ENCODE measurements at places on chromosomes 16 and 17.

DNA sequence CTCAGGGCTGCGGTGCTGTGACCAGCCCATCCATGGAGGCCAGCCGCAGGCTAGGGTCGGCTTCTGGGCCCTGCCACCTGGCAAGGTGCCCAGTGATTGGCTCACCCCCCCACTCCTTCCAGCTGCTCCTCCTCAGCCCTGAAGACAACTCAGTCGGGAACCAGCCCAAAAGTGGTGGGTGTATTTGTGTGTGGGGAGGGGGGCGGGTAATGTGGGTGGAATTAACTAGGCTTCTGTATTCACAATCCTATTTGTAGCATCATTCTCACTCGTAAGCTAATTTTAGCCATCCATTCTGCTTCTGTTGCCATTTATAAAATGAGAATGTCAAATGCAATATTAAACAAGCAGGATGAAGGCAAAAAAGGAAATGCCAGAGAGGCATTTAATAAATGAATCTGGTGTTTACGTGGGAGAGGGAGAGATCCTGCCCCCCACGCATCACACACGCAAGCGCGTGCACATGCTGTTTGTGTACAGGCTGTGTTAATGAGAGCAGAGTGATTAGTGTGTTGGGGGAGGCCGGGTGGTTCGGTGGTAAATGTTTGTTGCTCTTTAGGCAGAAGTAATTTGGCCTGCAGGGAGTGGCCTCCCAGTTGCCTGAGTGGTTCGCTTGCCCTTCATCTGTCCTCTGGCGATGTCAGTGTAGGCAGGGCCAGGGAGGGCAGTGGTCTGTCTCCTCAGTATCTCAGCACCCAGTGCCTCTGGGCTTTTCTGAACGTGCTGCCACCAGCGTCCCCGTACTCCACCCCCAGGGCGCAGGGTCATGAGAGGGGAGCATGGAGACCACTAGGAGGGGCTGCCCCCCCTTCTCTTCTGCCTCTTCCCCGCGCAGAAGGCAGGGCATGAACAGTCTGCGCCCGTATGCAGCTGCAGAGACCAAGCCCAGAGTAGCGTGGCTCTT is 140.1 kb downstream of the CCDC182 start:
- peak; percentile 60 for DNase-seq

DNA sequence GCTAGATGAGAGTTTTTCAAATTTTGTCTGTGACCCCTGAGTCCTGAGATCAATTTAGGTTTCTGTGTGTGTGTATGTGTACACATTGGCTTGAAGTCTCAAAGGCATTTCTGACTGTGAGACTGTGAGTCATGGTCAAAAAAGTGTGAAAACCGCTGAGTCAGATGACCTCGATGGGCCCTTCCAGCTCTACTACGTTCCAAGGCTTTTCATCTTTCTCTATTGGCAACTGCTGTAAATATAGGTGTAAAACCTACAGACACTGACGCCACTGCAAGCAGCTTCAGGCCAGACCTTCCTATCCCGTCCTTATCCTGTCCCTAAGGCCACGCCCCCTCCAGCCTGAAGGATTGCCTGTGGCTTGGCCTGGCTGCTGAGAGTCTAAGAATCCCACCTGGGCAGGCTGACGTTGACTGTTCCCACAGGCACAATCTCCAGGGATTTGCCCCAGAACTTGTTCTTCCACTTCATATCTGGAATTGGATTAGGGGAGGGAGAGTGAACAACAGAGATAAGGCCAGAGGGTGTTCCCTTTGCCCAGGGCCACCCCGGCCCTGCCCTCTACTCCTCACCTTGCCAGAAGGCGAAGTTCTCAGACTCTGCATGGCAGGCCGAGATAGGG is 11.3 kb downstream of the OSBPL7 start:
- DNase-seq: peak; percentile 12

DNA sequence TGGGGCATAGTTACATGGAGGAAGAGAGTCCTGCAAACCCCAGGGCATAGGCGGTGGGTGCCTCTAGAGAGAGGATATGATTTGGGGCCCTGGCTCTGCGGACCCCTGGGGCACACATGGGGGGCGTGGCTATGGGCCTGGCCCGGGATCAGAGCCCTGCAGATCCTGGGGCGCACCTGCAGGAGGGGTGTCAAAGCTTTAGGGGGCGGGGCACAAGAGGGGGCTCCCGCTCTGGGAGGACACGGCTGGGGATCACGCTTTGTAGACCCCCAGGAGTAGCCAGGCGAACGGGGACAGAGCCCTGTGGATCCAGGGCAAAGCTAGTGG is 497 bp downstream of the BCL7C start:
- peak; percentile 46 for DNase-seq

DNA sequence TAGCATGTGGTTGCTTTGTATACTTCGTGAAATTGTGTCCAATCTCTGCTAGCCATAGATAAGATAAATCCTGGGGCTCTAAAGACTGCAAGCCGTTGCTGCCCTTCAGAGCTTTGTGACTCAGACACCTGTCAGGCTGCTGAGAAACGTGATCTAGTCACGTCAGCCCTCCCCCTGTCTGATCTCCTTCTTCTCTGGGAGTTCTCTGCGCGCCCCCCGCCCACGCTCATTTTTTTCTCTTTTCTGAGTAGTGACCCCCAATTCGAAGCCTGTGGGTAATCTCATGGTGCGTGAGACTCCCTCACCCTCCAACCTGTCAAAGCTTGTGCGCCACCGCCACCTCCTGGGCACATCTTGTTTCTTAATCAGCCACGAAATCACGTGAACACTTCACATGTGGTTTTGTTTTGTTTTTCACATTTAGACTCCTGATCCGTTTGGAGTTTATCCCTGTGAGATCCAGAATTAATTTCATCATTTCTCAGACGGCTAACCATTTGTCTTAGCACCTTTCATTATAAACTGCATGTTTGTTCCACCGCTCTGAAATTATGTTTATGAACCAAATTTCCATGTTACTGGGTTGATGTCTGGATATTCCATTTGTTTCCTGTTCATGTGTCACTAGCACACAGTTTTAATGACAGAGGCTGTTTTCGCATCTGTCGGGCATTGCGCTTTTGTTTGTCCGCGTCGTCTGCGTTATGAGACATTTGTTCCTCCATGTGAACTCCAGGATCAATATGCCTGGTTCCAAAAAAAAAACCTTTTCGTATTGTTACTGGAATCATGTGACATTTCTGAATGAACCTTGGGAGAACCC is 977 bp upstream of the ZNF778 start:
- peak; percentile 82 for DNase-seq

GRCh38 chr17:34584805-34585416 is 5.5 kb downstream of the TMEM132E start:
- no peak for DNase-seq

- DNase-seq: no peak
Observed at GRCh38 chr16:85470873-85471272, 142.2 kb upstream of the GSE1 start.

DNA sequence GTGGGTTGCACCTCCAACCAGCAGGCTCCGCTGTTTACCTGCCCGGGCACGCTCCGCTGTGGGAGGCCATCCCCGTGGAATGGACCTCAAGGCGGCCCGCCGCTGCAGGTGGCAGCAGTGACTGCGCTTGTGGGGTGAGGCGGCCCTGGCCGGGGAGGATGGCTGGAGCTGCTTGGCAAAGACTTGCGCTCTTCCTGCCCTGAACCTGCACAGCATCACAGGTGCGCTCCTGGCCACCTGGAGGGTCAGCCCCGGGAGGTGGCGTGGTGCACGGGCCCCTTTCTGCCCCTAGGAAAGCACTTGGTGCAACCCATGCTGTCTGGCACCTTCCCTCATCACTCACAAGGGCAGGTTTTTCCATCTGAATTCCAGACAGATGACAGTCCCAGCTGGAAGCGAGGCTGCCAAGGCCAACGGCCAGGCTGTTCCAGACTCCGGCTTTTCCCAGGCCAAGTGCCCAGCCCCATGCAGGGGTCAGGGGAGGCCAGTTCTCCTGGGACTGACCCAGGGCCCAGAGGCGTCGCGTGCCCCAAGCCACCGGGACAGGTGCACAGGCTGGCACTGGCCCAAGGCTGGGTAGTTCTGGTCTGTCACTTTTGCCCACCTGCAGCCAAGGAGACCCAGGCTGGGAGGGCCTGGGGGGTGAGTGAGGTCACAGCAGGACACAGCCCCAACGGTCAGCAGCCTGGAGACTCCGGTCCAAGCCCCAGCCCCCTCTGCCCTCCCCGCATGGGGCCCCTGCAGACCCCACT is 13.3 kb downstream of the UTS2R start:
- peak; percentile 76 for DNase-seq

DNA sequence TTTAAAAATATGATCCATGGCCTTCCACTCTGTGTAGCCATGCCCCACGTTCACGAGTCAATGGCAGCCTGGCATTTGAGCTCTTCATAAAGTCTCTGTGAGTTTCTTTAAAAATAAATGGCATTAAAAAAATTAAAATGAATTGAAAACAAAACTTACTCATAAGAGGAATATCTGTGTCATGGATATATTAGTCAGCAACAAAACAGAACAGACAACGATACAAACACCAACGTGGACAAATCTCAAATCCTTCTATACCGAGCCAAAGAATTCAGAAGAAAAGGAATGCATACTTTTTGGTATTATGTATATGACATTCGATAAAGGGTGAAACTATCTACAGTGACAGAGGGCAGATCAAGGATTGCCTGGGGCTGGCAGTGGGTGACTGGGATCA is 8.2 kb upstream of the CMIP start:
- DNase-seq: no peak

- DNase-seq: no peak
Observed at GRCh38 chr16:12479751-12480150, 323.9 kb downstream of the CPPED1 start.

DNA sequence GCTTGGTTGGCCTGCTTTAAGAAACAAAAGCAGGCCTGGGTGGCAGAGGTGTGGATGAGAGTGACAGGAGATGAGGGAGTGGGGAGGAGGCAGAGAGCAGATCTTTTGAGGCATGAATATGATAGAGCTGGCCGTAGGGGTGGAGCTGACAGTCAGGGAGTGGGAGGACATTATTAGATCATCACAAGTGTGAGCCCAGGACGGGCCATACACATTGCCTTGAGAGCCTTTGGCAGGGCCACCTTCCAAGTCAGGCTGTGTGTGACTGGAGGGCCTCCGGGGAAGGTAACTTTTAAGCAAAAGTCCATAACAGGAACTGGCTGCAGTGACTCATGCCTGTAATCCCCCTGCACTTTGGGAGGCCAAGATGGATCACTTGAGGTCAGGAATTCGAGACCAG is 26.3 kb downstream of the GINS3 start:
- no peak for DNase-seq

DNA sequence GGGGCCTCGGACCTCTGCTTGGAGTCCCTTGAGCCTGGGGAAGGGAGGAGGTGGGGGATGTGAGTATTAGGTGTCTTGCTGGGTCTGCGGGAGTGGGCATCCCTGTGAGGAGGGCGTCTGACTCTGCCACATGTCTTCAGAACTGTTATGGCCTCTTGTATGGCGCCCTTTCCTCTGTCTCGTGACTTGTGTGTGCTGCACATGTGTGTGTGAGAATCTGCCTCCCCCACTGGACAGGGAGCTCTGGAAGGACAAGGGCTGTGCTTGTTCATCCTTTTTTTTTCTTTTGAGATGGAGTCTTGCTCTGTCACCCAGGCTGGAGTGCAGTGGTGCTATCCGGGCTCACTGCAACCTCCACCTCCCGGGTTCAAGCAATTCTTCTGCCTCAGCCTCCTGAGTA is 33.4 kb downstream of the ARHGAP23 start:
- DNase-seq: peak; percentile 18

GRCh38 chr17:78641243-78641642 is 64.0 kb upstream of the DNAH17 start:
- no peak for DNase-seq

- DNase-seq: no peak
Observed at GRCh38 chr17:3602499-3602898, 6.7 kb downstream of the TRPV1 start.

- no peak for DNase-seq
Observed at GRCh38 chr17:42775534-42776098, 2.4 kb downstream of the VPS25 start.

DNA sequence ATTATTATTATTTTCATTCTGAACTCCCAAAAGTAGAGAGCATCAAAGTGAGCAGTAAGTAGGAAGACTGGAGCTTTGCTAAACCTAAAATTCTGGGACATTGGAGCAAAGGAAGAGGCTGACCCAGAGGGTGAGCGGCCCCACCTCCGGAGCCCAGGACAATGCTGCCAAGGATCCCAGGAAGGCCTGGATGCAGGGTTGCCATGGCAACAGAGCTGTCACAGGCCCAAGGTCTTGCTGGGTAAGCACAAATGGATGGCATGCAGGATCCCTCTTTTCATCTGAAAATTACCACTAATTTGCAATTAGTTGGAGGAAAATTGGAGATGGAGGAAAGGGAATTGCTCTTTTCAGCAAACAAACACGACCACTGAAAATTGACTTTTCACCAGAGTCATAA is 457.9 kb upstream of the CDH5 start:
- no peak for DNase-seq

- peak; percentile 50 for DNase-seq
Observed at GRCh38 chr16:54602666-54603065, 316.1 kb upstream of the IRX3 start.

DNA sequence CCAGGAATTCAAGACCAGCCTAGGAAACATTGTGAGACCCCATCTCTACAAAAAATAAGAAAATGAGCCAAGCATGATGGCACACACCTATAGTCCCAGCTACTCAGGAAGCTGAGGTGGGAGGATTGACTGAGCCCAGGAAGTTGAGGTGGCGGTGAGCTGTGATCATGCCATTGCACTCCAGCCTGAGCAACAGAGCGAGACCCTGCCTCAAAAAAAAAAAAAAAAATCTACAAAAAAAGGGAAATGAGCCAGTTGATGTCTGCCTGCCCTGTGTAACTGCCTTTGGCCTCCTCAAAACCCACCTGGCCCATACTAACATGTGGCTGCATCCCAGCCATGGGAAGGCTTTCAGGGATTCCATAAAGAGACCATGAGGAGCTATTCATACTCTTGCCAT is 4.5 kb downstream of the RANBP10 start:
- no peak for DNase-seq

- DNase-seq: no peak
Observed at GRCh38 chr17:78637146-78637545, 60.0 kb upstream of the DNAH17 start.
